ENCODE measurements at places on chromosomes 11 and 22.

- DNase-seq, result no peak
Measured at GRCh38 chr11:74141241-74141695, 29.5 kb downstream of the C2CD3 start.

GRCh38 chr11:106794058-106794457 is 224.2 kb downstream of the GUCY1A2 start:
- no peak for DNase-seq

DNA sequence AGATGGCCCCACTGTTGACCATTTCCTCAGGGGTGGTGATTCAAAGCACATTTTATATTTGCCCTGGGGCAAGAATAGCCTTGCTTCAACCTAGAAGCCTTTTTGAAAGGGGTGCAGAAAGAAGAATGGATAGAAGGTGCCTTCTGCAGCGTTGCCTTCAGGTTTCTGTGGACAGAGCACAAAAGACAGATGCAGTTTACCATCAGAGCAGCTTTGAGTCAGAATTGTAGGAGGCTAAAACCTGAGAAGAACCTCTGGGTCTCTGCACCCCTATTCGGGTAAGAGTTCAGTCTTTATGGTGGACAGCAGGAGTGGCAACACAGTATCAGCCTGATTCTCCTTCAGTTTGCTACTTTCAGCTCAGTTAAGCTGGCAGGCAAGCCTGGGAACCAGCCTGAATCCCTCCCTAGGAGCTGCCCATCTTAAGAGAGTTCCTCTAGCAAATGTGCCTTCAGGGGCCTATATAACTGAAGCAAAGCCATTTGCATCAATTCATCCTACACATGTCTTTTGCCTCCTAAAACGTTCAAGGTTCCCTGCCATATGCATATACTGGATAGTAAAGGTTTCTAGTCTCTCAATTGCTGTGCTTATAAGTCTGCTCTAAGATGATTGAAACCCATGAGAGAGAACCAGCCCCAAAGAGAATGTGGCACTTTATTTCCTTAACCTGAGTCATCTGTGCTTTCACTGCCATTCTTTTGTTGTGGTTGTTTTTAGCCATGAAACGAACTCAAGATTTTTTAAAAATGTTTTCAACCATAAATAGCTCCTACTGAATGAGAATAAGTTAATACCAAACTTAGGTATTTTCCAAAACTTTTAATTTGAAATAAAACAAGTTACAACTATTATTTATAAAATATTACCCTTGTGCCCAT is 123.0 kb downstream of the TRIM44 start:
- DNase-seq, result no peak

DNA sequence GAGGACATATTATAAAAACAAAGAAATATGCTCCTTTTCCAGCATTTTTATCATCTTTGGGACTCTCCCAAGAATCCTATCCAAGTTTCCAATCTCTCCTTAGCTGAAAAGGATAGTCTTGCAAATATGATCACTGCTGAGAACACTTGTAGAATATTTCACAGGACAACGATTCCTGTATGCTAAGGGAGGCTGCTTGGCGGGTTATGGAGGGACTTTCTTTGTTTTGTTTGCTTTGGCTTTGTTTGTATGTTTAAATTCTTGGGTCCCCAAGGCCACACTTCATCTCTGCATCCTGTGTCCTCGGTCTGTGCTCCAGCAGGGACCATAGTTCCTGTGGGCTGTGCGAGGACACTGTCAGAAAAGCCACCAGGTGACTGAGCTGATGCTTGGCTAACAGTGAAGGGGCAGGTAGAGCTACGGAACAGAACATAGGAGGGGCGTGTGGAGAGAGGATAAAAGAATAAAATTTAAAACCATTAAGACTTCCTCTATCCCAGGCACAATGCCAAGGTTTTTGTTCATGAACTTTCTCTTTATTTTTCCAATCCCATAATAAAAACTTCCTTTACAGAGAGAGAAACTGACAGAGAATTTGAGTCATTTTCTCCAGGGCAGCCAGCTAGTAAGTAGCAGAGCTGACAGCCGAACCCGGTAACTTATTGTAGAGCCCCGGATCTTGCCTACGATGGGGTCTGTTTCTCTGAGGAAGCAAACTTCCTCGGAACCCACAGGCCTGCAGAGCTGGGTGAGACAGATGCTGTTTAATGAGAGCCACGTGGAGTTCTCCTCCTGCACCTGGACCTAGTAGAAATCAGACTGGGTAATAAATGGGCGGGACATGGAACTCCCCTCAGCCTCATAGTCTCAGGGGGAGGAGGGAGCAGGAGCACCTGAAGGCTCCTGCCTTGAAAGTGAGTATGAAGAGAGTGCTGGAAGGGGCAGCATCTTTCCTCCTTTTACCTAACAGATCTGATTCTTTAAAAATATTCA is at the start of gene IZUMO1R:
Gene IZUMO1R, plus strand, starts transcription at position 615 of the 993 bp plus-strand sequence. CDS start 1,057 bp downstream, outside the sequence.
- no peak for DNase-seq

- DNase-seq, result no peak
Measured at GRCh38 chr11:69887841-69888427, 68.7 kb upstream of the FGF3 start.

GRCh38 chr11:68956547-68957254 is 24.1 kb downstream of the MRGPRD start:
- DNase-seq, result no peak

DNA sequence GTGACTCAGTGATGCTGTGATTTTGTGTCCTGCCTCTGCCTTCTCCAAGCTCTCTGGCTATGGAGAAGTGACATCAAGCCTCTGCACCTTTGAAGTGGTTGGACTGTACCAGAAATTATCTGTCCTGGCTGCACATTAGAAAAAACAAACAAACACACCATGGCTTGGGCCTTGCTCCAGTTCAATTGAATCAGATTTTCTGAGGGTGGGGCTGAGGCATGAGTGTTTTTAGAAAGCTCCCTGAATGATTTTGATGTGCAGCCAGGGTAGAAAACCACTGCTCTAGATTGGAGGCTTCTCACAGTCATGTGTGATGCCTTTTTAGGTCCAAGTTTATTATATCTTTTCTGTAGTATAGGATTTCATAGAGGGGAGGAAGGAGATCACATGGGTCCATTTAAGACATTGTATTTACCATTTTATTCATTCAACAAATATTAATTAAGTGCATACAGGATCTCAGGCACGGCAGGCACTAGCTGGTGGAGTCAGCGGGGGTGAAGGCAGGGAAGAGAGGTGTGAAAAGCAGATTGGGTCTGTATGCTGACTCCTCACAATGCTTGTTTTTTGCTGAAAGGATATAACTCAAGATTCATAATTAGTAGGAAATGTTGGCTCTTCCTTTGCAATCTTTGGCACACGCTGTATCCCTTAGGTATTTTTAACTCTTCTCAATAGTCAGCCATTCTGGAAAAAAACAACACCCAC is 7.1 kb upstream of the VSTM5 start:
- DNase-seq, result no peak

DNA sequence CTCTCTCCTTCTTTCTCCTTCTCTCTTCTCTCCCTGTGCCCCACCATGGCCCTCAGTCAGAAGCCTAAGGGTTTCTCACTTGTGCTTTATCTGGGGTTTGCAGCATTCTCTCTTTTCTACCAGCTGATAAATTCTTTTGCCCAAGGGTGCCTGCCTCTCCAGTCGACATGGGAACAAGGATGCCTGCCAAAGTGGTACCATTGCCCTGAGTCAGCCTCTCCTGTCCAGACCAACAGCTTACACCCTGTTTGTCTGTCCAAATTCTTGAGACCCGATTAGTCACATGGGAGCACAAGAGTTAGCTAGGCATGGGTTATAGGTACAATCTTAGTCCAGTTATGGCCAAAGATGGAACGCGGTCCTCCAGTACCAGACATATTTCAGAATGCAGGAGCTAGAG is 242.7 kb downstream of the LARGE1 start:
- no peak for DNase-seq

DNA sequence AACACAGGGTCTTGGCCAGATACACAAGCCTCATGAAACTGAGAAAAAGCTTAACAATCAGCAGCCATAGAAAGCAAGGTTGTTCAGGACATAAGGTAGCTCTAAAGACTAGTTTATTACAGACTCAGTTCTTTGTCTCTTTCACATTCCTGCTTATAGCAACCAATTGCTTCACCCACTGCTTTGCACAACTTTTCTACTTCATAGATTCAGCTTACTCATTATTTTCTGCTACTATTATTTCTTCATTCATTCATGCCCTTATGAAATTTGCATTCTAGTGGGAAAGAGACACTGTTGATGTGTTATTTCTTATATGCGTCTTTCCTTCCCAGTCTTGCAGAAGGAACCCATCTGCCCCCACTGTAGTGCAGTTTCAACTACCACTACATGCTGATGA is 4.7 kb downstream of the CCDC34 start:
- no peak for DNase-seq

- no peak for DNase-seq
Measured at GRCh38 chr11:118233377-118233776, 8.6 kb upstream of the JAML start.

DNA sequence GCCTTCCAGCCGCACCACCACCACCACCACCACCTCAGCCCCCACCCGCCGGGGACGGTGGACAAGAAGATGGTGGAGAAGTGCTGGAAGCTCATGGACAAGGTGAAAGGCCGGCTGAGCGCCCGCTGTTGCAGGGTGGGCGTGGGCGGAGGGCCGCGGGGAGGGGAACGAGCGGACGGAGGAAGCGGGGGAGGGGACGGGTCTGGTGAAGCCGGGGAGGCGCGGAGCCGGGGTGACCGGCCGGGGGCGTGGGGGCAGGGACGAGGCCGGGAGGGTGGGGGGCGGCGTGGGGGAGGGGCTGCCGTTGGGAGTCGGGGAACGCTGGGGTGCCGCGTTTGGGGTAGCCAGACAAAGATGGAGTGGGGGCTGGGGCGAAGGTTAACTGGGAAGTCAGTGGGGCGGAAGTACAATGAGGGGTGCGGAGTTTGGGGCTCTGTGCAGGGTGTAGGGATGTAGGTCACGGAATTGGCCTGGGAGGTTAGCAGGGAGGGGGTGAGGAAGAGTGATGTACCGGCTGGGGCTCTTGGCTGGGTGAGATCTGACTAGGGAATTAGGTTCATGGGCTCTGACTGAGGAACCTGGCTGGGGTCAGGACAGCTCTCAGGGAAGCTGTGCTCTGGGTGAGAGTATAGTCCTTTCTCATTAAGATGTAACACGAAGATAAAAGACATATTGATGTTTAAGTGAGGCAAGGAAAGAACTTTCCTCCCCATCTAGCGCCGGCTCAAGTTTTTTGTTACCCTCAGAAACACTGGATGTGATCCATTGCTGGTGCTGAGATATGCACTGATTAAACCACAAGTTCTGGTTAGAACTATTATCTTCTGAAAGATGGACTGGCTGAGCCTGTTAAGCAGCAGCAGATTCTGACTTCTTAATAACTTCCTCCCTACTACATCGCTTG is 624 bp downstream of the CBL start:
- DNase-seq, result no peak

GRCh38 chr11:69906453-69906907 is 87.3 kb upstream of the FGF3 start:
- DNase-seq, result no peak

- no peak for DNase-seq
Measured at GRCh38 chr22:50479721-50480120, 1.6 kb upstream of the ADM2 start.

DNA sequence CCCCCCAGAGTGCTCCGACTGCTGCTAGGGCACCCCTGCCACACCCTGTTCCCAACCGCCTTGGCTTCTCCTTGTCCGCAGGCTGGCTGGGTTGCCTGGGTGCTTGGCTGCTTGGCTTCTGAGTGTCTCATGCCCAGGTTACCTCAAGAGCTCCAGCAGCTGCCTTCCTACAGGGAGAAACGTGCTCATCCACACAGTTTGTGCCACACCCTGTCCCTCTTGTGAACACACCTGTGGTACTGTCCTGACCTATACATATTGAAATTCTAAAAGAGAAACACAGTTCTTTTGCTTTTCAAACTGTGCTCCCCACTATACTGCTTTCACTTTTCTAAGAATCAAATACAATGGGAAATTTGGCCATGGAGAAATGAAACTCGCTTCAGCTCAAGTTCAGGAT is 191.4 kb downstream of the DBX1 start:
- no peak for DNase-seq

DNA sequence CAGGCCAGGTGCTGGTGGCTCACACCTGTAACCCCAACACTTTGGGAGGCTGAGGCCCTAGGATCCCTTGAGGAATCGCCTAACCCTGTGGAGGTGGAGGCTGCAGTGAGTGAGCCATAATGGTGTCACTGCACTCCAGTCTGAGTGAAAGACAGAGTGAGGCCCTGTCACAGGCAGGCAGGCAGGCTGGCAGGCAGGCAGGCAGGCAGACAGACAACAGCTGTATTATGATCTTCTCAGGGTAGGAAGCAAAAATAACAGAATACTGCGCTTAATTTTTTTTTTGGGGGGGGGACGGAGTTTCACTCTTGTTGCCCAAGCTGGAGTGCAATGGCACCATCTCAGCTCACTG is 3901.6 kb upstream of the OR11H1 start:
- no peak for DNase-seq

DNA sequence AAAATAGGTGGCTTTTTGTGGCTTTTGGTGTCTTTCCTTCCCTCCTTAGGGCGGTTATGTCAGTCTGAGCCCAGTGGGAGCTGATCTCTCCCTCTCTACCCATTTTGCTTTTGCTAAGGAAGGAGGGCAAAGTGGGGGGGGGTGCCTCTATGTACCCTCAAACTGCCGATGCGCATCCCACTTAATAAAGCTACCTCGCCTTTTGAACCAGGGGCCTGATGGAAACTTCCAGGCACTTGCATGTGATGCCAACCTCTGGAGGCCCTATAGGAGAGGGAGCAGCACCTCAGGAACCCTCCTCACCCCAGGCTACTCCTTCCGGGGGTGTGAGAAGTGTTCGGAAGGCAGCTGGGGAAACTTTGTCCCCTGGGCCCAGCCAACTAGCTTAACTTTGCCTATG is 97.0 kb upstream of the HSD17B12 start:
- DNase-seq, result no peak
